ENCODE measurements at places on chromosomes 7 and 10.

DNA sequence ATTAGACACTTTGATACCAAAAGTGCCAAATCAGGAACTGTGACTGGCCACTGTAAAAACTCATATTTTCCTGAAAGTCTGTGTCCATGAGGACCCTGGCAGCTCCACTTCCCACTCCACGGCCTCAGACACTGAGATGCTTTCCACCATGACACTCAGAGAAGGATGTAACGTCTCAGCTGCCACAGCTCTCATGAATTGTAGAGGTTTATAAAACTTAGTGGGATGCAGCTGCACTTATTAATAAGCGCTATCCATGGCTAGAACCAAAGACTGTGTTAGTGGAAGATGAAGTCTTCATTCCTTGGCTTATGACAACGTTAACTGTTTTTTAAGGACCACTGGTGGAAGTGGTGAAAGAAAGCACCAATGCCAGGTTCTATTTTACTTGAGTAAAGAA lies 121.0 kb downstream of the ITIH5 start:
- H3K36me3 ChIP-seq = no peaks in the 10 kb centered on the region
- no peak overlapping the region for H3K4me3 ChIP-seq
- DNase-seq = no peak
- H3K4me1 ChIP-seq = no peaks in the 10 kb centered on the region
- no peak overlapping the region for H3K27ac ChIP-seq

DNA sequence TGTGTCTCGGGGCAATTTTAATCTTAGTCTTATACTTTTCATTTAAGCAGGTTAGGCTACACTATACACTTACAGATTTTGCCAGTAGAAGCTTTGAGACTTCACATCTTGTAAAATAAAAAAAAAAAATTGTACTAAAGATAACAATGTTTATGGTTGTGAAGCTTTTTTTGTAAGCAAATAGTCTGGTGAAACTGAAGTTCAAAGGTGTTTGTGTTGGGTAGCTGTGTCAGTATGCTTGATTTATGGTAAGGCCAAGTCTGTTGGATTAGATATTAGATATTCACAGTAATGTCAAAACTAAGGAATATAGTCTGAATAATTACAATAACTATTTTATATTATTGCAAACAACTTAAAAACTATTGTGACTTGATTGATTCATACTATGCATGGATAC lies 31.0 kb upstream of the PRSS1 start:
- peaks cover 3% of the 10 kb centered on the region for H3K36me3 ChIP-seq
- H3K4me3 ChIP-seq = peak overlapping the region; percentile 63
- H3K4me1 ChIP-seq = peaks cover 80% of the 10 kb centered on the region
- no peak for DNase-seq
- no peaks in the 10 kb centered on the region for H3K27me3 ChIP-seq

DNA sequence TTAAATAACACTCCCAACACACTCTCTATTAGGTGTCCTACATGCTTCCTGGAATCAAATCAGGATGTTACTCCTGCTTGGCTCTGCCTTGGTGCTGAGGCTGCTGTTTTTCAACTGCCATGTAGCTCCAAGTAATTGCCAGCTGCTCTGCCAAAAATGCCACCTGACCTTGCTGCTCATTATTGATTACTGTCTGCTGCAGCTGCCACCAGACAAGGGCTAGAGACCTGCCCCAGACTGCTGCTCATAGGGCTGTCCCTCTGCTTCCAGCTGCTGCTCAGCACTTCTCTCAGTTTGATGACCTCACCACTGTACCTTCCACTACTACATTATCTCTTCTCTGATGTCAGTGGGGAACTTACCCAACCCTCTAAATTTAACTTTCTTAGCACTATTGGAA lies 102.5 kb downstream of the PCLO start:
- no peak for DNase-seq
- H3K4me1 ChIP-seq = no peaks in the 10 kb centered on the region
- no peak overlapping the region for H3K4me3 ChIP-seq
- no peaks in the 10 kb centered on the region for H3K36me3 ChIP-seq
- no peak overlapping the region for H3K27ac ChIP-seq

DNA sequence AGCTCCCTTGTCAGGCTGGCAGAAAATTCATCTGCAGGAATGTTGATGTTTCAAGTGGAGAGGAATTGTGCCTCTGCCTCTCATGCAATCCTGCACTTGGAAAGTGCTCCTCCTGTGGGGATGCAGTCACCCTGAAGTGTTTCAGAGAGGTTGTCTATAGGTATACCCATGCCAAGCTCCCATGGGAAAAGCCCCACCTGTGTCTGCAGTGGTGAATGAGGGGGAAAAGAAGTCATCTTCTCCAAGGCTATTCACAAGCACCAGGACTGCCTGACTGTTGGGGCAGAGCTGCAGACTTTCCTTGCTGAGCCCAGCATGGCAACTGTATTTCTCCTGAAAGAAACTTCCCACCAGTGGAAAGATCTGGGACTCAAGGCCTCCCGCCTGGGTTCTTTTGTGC lies 35.5 kb downstream of the GPR22 start:
- no peaks in the 10 kb centered on the region for H3K27me3 ChIP-seq
- H3K4me1 ChIP-seq = peaks cover 11% of the 10 kb centered on the region
- DNase-seq = no peak
- no peak overlapping the region for H3K4me3 ChIP-seq

All from activated naive CD4-positive, alpha-beta T cell treated with anti-CD3 and anti-CD28 coated beads, Interleukin-2, amount 10 ng/mL, durations not matched to agents 7 days and 5 days (primary cell).